ACHN (cell line): ENCODE measurements at places on chromosomes 12 and 14.

DNA sequence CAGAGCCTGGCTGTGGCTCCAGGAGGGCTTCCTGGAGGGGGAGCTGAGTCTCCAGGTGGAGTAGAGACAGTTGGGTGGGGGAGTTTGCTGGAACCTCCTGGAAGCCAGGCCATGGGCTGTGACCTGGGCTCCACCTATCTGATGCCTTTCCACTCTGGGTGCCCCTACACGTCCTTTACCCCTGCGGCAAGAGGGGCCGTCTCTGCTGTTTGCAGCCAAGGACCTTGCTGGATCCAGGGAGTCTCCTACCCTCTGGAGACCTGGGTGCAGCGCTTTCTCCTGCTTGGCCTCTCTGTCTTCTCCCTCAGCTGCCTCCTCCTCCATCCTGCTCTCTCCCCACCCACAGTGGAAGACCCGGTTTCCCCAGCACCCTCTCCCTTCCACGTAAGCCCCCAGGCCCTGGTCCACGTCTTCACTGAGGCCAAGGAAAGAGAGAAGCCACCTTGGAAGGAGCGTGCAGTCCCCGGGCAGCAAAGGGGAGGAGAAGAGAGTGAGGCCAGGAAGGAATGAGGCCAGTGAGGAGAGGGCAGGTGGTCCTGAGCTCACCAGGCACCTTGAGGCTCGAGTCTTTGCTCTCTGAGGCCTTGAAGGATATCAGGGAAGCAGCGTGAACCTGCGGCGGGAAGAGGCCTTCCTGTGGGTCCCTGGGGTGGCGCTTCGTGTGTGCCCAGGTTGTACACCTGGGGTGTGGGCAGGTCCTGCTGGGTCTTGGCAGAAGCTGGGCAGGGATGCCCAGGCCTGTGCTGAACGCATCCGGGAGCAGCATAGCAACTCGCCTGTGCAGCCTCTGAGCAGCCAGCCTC is 294.3 kb upstream of the RTL1 start:
- no peak for DNase-seq

GRCh38 chr14:69699748-69700303 is 67.1 kb upstream of the SRSF5 start:
- DNase-seq: no peak

- DNase-seq: no peak
Observed at GRCh38 chr14:59465316-59466135, at the start of gene GPR135. TSS of gene GPR135 (minus strand) at chr14:59465380. CDS start at chr14:59465226, 154 bp downstream.

GRCh38 chr12:93912086-93912733 is 235.0 kb downstream of the CRADD start:
- no peak for DNase-seq

DNA sequence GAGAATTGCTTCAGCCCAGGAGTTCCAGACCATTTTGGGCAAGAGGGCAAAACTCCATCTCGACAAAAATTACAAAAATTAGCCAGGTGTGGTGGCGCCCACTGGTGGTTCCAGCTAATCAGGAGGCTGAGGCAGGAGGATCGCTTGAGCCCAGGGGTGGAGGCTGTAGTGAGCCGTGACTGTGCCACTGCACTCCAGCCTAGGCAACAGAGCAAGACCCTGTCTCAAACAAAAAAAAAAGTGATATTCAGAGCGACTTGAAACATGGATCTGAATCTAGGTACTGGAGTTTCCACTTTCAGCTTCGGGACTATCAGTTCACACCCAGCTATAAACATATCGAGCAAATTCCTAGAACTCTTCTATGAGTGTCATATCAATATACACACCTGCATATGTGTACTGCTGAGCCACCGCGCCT is 16.3 kb upstream of the RNF34 start:
- no peak for DNase-seq

- DNase-seq: peak; percentile 81
Observed at GRCh38 chr12:111405859-111406473, at the start of gene SH2B3. TSS of gene SH2B3 (plus strand) at chr12:111405923. CDS start at chr12:111418146, 12,223 bp downstream.

DNA sequence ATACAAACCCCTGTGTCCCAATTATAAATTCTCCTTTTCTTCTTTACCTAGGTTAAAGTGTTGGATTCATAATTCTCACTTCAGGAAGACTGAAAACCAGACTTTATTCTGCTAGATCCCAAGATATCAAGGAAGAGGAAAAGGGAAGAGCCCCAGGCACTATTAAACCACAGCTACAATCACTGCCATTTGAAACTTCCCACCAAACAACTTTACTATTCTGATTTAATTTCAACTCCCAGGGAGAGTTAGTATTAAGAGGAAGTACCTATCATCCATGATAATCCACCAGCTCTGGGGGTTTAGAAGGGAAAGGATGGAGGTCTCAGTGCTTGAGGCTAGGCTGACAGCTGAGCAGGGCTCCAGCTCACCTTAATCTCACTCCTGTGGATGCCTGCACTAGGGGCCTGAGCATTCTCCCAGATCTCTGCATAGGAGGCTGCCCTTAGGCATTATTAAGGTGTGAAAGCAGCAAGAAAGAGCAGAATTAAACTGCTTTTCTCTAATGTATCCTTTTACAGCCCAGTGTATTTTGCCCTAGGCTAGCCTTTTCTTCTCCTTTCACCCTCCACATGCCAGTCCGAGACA is 52.9 kb downstream of the MYF5 start:
- no peak for DNase-seq

GRCh38 chr12:46507766-46508165 is 135.2 kb upstream of the SLC38A2 start:
- DNase-seq: no peak

DNA sequence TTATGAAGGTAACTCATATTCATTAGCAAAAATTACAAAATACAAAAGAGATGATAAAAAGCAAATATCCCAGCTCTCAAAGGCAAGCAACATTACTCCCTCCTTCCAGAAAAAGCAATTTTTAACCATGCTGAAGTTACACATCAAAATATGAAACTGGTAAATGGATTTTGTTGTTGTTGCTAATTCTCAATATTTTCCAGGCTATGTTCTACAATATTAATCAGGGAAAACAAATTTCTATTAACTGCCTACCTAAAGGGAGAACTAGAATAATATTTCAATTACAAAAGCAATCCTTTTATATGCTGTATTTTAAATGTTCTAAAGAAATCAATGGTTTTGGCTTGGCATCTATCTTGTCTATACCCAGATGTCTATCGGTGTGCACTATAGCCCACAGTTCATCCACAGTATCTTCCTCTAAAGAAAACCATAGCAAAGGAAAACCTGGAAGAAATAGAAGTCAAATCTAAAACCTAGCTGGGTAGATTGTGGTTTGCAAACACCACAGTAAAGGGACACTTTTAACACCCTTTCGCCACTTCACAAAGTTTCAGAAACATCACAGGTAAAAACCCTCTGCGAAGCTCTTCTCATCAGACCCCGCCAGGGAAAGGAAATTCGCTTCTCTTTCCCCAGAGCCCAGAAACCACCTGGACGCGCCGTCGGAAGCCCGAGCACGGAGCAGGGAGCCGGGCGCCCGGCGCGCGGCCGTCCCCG is 32.0 kb downstream of the TC2N start:
- DNase-seq: no peak

GRCh38 chr14:97113339-97113738 is 316.2 kb downstream of the VRK1 start:
- no peak for DNase-seq

DNA sequence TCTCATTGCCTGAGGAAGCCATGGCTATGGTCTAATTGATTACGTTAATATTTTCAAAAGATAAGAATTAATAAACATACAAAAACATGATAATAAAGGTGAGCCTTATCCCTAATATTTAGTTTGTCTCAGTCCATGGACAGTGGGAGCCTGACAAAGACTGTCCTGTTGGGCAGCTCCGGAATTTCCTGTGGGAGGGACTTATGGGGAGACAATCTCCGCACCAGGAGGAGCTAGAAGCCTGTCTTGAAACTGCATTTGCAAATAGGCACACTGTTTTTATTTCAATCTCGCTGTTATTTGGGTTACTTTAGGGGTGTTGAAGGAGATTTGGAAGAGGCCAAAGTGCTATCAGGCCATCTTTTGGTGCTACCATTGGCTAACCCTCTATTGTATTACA is 50.8 kb upstream of the ZDHHC17 start:
- no peak for DNase-seq

DNA sequence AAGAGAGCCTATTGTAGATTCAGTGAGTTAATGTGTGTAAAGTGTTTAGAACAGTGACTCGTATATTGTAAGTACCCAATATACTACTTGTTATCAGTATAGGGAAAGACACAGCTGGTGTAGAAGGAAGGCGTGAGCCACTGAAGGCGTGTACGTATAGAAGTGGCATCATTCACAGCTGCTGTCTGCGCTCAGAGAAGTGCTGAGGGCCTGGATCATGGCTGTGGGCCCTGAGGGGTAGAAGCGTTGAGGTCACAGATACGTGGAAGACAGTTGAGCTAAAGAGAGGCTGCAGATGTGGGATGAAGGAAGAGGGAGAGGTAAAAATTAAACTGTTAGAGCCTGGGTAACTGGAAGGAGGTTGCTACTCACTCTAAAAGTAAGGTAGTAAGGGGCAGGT is 5.9 kb downstream of the C12orf75 start:
- no peak for DNase-seq

DNA sequence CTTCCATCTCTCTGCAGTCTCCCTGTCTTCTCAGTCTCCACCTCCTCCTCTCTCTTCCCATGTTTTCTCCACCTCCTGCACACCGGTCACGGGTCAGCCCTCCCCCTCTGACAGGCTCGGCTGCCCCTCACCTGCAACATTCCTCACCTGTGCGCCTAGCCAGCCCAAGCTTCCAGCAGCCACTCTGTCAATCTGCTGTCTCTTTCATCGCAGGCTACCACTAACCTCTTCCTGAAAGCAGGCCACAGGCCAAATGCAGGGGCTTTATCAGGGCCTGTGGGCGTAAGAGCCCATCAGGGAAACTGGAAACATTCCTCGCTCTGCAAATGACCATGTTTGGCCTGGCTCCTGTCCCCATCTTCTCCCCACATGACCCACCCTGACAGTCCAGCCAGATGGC is 34.5 kb downstream of the CMKLR1 start:
- no peak for DNase-seq

- DNase-seq: no peak
Observed at GRCh38 chr12:32589165-32589865, 89.8 kb upstream of the DNM1L start.

- no peak for DNase-seq
Observed at GRCh38 chr12:110245369-110245772, 35.7 kb upstream of the ATP2A2 start.

DNA sequence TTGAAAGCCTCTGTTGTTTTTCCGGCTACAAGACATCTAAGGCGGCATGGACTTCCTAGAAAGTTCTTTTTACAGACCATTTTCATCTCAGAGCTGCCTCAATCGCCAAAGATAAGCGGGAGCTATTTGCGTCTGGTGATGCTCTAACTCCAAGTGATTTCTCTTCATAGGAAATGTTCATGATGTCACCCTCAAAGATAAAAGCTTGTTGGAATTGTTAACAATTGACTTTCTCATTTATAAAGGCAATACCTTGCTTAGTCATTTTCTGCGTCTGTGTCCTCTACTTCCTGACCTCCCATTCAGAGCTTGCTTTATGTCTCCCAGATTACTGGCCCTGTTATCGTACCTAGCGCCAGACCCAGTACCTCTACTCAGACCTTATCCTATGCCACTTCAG is 259.0 kb upstream of the G2E3 start:
- DNase-seq: no peak

DNA sequence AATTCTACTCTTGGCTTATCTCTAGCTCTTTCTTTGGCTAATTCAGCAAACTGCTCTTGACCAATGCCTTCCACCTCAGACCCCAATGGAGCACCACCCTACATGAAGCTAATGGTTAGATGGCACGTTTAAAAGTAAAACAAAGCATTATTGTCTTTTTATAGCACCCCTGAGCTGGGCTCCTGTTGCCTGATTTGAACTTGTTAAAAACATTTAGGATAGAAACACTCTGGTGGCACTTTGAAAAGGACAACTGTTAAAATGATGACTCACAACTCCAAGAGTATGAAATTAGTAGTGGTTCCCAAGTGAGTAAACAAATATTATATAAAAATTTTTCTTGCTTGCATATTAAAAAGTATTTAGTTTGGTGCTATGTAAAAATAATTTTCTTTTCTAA is 299.6 kb upstream of the DCN start:
- DNase-seq: no peak

- DNase-seq: no peak
Observed at GRCh38 chr12:91663310-91663709, 480.7 kb upstream of the DCN start.

GRCh38 chr14:24613241-24613640 is 3.8 kb upstream of the GZMH start:
- no peak for DNase-seq

DNA sequence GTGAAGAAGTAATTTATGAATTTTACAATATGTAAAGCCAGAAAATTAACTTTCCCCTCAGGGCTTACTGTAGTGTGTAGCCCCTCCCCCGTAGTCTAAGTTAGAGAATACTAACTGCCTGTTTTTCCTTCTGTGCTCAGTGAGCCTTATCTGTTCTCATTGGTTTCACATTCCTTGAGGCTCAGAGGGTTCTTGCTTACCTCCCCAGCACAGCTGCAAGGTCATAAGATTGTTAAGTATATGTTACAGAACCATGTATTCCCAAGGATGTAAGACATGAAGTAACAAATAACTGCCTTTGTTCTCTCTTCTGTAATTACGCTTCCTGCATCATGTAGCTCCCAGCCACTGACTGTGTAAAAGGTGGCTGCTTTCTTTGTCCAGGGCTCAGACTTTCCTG is 1351.1 kb downstream of the TMEM121 start:
- no peak for DNase-seq

GRCh38 chr12:128394137-128394536 is 127.2 kb downstream of the TMEM132C start:
- DNase-seq: no peak

- DNase-seq: no peak
Observed at GRCh38 chr12:82655751-82656150, 31.0 kb upstream of the TMTC2 start.

DNA sequence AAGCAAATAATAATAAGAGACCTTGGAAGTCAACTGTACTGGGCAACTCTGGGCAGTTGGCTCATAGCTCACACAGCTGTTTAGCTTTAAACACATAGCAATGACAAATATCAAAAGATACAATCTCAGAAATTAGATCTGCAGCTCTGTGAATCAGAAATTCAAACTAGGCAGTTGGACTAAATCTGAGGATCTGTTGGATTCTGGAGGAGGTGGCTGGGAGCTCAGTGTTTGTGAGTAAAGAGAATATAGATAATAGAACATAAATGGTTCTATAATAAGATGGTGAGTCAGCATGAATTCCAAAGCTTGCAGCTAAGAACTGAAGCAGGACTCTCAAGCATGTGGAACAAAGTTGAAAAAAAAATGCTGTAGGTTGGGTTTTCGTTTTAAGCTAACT is 1949.4 kb upstream of the SEL1L start:
- DNase-seq: no peak

DNA sequence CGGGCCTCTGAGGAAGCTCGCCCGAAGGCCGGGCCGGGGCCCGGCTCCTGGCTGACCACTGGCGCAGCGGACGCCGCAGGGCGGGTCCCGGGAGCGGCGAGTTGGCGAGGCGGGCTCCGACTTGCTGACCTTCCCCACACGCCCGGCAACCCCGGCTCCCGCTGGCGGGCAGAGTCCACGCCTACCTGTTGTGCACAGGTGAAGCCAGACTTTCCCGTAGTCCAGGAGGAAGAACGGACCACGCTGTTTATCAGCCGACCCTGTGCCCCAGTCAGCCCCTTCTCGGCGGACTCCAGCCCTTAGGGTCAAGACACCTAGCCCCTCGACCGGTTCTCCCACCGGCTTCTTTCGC is 407 bp downstream of the HEATR5A start:
- peak; percentile 61 for DNase-seq

- DNase-seq: no peak
Observed at GRCh38 chr12:83145325-83145840, 458.7 kb downstream of the TMTC2 start.

- DNase-seq: no peak
Observed at GRCh38 chr12:14393751-14394150, 28.3 kb downstream of the ATF7IP start.
